Stimulated activated CD4-positive, alpha-beta T cell treated with anti-CD3 and anti-CD28 coated beads, Interleukin-1b, Interleukin-23, amount 100 ng/mL, for 1 hour (primary cell): ENCODE measurements at places on chromosomes 4 and X.
A peak's percentile ranks its signal among the peaks of the same experiment; 100 is the strongest.

DNA sequence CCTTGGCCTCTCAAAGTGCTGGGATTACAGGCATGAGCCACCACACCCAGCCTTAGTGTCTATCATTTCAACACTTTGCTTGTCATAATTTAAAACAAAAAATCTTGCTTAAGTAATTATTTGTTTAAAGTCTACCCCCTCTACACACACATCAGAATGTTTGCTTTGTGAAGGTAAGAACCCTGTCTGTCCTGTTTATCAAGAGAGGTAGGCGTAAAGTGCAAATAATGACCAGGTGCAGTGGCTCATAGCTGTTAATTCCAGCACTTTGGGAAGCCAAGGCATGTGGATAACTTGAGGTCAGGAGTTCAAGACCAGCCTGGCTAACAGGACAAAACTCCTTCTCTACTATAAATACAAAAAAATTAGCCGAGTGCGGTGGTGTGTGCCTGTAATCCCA is 326.7 kb upstream of the CLNK start:
- no peak for DNase-seq

DNA sequence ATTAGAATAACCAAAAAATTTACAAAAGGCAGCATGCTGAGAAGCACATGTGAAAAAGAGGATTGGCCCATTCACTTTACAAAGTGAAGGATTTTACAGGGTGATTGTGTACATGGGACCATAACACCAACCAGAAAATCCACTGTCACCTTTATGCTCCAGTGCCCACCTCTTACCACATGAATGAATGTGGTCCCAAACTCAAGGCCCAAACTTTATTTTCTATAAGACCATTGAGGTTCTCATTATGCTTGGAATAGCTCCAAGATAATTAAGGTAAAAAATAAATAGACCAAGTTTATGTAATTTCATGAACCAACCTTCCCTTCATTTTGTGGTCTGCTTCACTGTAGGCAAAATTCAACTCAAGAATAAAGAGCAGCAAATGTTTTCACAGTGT is 24.3 kb upstream of the MYOZ2 start:
- no peak for DNase-seq

DNA sequence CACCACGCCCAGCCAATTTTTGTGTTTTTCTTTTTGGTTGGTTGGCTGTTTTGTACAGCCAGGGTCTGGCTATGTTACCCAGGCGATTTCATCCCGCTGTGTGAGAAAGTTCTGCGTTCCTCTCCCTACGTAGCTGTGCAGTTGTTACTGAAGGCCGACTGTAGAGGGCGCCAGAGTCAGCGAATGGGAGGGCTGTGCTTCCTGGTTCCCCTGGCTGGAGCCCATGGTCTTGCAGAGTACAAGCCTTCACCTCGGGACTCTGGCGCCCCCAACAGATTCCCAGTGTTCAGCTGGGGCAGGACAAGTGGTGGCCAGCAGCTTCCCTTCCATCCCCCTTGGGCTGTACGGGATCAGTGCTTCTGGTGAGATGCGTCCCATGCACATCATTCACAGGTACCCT is 5.6 kb upstream of the CT45A1 start:
- peak; percentile 4 for DNase-seq

DNA sequence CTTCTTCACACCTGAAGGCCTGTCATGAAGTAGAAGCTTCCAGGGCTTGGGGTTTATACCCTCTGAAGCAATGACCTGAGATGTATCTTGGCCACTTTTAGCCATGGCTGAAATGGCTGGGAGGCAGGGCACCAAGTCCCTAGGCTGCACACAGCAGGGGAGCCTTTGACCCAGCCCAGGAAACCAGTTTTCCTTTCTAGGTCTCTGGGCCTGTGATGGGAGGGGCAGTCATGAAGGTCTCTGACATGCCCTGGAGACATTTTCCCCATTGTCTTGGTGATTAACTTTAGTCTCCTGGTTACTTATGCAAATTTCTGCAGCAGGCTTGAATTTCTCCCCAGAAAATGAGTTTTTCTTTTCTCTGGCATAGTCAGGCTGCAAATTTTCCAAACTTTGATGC is 511.0 kb upstream of the KLHL4 start:
- DNase-seq, result no peak

- DNase-seq, result no peak
These were observed 381.0 kb upstream of the TRAM1L1 start for GRCh38 chr4:117466388-117466787.

DNA sequence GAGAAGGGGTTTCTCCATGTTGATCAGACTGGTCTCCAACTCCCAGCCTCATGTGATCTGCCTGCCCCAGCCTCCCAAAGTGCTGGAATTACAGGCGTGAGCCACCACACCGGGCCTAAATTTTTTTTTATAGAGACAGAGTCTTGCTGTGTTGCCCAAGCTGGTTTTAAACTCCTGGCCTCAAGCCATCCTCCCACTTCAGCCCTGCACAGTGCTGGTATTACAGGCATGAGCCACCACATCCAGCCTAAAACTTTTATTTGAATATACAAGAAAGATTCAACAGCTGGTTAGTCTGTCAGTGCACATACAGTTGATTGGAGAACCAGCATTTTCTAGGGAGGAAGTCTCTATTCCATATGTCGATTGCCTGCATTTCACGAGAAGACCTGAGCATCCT is 91.2 kb downstream of the LRP2BP start:
- no peak for DNase-seq

DNA sequence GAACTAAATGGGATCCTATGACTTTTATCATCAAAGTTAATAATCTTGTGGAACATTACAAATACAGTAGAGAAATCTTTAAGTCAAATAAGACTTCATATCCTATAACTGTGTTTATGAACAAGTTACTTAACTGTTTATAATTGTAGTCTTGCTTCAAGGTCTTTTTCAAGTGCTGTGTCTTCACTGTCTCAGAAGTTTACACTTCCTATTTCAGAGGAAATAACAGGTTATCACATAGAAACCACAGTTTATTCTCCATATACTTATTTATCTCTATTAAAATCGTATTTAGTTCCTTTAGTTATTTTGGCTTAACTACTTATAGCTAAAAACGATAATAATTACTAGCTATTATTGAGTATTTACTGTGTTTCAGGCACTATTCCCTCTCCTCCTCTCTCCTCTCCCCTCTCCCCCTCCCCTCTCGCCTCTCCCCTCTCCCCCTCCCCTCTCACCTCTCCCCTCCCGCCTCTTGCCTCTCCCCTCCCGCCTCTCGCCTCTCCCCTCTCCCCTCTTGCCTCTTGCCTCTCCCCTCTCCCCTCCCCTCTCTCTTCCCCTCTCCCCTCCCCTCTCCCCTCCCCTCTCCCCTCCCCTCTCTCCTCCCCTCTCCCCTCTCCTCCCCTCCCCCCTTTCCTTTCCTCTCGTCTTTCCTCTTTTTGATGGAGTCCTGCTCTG is 63.7 kb downstream of the RBPJ start:
- no peak for DNase-seq

- DNase-seq, result no peak
These were observed 148.6 kb downstream of the RBMX2 start for GRCh38 chrX:130550351-130550750.

GRCh38 chr4:151694961-151695720 is 65.7 kb downstream of the GATB start:
- no peak for DNase-seq

GRCh38 chr4:40289366-40290188 is 45.6 kb upstream of the CHRNA9 start:
- DNase-seq, result no peak

DNA sequence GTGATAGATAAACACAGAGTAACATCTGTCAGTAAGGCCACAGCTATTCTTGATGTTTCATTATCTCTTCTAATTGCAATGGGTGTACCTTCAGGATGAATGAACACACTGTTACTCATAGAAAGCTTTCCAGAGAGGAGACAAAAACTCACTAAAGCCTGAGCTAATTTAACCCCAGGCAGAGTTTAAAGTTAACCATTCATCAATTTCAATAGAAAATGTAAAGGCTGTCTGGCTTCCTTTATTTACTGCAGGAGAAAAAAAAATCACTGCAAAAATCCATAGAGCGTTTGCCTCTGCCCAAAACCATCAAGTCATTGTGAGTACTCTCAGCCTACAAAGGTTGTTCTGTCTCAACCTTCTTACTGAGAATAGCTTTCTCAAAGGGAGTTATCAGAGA is 376.9 kb downstream of the PPP4R3C start:
- DNase-seq, result no peak

DNA sequence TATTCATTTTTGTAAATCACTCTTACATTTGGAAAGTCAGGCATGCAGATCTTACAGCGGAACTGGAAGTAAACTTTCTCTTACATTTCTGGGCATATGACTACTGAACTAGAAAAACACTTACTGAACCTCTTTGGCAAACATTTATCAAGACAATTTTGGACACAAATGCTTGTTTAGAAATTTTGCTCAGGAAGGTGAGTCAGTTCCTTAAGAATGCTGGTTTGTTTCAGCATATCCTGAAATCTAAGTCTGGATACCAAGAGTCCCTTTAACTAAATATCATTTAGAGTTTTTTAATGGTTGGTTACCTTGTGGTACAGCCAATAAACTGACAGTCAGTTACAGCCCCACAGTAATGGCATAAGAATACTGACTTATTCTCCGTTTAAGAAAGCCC is 15.0 kb downstream of the SHISA3 start:
- DNase-seq, result no peak

GRCh38 chr4:102620697-102621497 is 119.7 kb downstream of the NFKB1 start:
- no peak for DNase-seq

- no peak for DNase-seq
These were observed 26.9 kb downstream of the UTP14A start for GRCh38 chrX:129932821-129933321.

GRCh38 chrX:96985046-96985445 is 101.3 kb downstream of the RPA4 start:
- DNase-seq, result no peak

DNA sequence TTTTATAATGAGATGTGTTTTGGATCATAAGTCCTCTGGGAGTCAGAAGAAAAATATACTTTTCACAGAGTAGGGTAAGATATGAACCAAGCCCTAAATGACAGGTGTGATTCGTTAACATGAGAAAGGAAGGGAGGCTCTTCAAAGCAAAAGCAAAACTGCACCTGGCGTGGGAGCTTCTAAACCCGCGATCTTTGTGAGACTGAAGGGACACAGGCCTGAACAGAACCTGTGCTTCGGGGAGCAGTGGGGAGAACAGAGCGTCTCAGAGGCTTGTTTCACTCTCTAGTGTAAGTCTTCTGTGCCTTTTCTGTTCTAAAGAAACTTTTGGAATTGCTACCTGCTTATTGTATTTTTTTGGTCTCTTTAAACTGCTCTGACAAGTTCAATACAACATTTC is 30.2 kb upstream of the CYP4V2 start:
- no peak for DNase-seq

- no peak for DNase-seq
These were observed 631 bp downstream of the TMEM47 start for GRCh38 chrX:34656467-34656841.

DNA sequence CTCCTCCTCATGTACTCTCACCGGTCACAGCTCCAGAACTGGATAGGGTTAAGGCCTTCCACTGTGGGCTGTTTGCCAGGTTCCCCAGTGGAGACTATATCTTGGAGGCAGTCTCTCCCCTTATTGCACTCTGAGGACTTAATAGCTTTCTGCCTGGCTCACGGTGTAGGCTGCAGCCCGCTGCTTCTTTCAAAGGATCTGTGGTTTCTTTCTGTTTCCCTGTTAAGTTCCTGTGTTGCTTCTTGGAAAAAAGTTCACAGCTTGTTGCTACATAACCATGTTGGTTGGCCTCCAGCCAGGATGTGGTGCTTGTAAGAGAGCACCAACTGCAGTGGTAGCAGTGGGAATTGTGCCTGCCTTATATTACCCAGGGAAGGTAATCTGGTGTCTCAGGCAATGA is 24.9 kb upstream of the ZDHHC15 start:
- DNase-seq, result no peak

GRCh38 chrX:15242899-15243555 is 26.9 kb downstream of the ASB9 start:
- DNase-seq, result no peak

- no peak for DNase-seq
These were observed 74.7 kb upstream of the TBL1X start for GRCh38 chrX:9390121-9390520.

GRCh38 chr4:1192091-1192492 is 19.7 kb upstream of the SPON2 start:
- no peak for DNase-seq

DNA sequence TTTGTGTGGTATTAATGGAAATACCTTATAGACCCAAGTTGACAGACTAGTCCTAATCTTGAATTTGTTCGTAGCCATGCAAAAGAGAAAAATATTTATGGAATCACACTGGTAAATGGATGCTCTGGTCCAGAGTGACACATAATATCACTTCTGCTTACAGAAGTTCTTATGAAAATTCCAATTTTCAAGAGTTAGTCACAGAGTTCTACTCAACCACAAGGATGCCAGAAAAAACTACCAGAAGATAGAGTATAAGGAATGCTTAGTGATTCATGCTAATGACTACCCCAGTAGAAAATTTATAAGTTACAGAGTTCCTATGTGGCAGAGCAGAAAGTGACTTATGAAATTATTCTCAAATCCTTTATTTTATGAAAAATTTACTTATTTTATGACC is 1384.8 kb downstream of the FAM133A start:
- no peak for DNase-seq

- DNase-seq, result no peak
These were observed 795.3 kb upstream of the AADAT start for GRCh38 chr4:170884969-170885570.
